ENCODE measurements at places on chromosomes 6 and 20.

DNA sequence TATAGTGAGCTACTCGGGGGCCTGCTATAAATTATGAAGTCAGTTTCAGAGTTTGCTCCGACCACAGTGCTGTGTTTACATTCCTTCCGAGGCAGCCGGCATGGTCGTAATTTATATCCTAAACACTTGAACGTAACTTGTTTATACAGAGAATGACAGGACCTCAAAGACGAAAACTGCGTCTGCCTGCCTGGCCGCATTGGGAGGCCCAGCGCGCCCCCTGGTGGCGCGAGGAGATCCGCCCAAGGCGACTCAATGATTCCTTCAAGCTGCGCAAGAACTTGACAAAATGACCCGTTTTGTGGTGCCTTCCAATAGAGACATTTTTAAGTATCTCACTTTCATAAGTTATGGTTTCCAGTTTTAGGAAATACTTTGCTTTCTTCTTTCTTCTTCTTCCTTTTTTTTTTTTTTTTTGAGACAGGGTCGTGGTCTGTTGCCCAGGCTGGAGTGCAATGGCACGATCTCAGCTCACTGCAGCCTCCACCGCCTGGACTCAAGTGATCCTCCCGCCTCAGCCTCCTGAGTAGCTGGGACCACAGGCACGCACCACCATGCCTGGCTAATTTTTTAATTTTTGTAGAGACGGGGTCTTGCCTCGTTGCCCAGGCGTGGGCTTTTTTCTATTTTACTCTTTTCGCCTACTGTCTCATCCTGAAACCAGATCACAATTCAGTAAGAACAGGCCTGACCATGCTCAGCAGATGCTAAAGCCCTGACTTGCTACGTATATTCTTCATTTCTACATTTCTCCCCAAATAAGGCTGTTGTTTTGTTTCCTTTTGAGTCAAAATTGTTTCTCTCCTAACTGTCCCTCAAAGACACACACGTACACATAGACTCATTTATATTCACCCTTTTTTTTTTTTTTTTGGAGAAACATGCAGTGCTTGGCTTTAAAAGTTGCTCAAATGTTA is 7.8 kb downstream of the FOXF2 start:
- peak; percentile 70 for DNase-seq

DNA sequence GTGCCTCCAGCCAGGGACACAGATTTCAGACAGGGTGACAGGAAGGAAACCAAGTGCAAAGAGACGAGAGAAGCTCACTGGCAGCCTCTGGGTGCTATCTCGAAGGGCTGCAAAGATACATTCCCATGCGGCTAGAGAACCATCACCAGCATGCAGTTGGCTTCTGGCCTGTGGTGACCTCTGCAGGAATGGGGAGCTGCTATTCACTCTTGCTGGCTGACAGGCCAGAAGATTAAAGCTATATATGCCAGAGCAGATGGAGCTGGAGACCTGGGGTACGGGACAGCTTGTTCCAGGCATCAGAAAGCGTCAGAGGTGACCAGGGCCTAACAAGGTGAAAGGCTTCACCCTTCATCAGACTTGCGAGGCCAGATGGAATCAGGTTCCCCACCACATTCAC is 20.0 kb downstream of the MAP1LC3A start:
- DNase-seq = no peak

GRCh38 chr6:14425805-14426204 is 308.2 kb downstream of the CD83 start:
- DNase-seq = no peak

DNA sequence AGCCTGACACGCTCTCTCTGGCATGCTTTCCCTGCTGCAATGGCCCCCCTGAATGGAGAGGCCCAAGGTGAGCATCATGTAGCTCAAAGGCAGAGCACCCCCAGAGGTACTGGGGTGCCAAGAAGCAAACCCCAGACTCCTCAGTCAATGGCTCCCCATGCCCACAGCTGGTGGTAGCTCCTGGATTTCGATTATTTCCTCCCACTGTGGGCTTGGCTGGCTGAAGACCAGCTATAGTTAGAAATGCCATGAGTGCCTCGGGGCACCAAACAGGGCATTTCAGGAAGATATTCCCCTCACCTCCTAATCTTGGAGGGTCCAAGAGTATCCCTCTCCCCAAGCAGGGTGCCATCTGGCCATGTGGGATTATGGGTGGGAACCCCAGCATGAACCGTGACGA is 16.8 kb downstream of the MAP1LC3A start:
- DNase-seq = no peak

- DNase-seq = peak; percentile 11
Measured at GRCh38 chr6:112296122-112296521, 41.8 kb upstream of the LAMA4 start.

DNA sequence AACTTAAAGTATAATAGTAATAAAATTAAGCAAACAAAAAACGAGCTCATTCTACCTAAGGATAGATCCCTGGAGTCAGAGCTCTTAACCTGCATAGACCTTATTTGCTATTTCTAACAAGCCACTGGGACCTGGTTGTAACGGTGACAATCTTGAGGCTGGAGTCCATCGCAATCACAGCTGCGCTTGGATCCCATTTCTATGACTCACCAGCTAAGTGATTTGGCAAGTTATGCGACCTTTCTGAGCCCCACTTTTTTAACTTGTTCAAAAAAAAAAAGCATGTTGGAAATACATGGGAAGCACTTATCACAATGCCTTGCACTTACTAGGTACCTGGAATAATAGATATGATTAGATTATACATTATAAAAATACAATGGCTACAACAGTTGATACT is 389.5 kb upstream of the CDH4 start:
- DNase-seq = no peak

GRCh38 chr6:135461208-135461607 is 36.3 kb downstream of the AHI1 start:
- DNase-seq = no peak

DNA sequence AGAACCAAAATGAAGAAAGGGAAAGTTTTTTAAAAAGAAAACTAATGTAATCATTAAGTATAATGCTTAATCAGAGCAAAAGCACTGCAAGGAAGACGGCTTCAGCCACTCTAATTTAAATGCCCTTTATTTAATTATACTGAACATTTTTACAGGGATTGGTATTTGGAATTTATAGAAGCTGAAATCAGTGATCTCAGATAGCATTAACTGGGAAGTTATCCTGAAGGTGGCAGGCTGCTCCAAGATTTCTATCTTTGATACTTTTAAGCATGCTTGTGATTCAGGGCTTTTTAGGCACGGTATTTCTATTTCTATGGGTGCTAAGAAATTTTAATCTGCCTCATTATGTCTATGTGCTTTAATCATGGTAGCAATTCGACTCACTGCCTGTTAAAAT is 1.3 kb upstream of the NDUFAF4 start:
- peak; percentile 45 for DNase-seq

Measured in RWPE1 (cell line).